ENCODE measurements at places on chromosomes 12 and 14.
A peak's percentile ranks its signal among the peaks of the same experiment; 100 is the strongest.

GRCh38 chr12:130347588-130347987 lies 9.9 kb downstream of the PIWIL1 start:
- no peak for DNase-seq

- no peak for DNase-seq
These were observed 990.2 kb downstream of the GALC start for GRCh38 chr14:87002776-87003175.

DNA sequence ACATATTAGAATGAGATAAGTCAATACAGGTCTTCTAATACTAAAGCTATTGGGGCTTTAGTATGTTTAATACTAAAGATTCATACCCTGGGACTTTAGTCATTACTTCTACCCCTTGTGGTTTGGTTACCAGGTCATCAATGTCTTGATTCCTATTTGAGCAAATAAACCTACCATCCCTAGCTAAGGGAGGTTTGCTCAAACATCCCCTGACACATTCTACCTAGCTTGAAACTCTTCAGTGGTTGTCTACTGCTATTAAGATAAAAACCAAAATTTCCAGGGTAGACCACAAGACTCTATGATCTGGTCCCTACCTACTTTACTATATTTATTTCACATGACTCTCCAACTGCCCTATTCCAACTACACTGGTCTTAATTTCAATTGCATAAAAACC lies 7.3 kb upstream of the C2CD5 start:
- no peak for DNase-seq

DNA sequence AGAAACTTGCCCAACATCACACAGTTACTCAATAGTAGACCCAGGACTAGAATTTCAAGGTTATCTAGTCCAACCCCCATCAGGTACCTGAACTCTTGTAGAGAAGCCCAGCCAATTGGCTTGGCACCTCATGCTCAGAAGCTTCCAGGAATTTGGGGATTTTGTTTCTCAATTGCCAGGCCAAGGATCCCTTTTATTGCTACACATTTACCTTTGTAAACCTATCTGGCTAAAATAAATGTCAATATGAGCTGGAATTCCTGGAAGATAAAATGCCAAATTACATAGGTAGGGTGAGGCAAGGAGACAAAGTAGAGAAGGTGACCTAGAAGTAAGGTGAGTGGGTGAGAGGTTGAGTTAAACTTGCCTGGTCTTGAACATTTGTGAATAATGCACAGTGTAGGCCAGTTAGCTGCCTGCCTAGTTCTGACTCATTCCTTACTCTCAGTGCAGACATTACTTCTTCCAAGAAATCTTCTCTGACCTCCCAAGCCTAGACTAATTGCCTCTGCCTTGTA lies 36.3 kb downstream of the SDR9C7 start:
- peak; percentile 3 for DNase-seq

DNA sequence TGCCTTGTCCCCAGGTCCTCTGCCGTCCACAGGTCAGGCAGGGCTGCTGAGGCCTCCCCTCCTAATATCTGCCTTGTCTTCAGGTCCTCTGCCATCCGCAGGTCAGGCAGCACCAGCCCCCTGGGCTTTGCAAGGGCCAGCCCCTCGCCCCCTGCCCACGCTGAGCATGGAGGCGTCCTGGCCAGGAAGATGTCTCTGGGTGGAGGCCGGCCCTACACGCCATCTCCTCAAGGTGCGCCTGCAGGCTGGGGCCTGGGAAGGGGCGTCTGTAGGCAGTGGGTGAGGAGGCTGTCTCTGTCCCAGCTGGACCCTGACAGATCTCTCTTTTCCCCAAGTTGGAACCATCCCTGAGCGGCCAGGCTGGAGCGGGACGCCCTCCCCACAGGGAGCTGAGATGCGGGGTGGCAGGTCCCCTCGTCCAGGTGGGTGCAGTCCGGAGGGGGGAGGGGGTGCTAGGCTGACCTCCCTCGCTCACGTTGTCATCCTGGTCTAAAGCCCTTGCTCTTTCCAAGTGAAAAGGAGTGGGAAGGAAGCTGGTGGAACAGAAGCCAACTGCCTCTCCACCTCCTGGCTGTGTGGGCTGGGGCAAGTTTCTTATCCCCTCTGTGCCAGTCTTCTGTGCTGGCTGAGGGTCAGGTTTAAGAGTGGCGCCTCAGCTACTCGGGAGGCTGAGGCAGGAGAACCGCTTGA lies 13.9 kb upstream of the PUS1 start:
- no peak for DNase-seq

GRCh38 chr12:106389151-106389550 lies 31.6 kb downstream of the POLR3B start:
- no peak for DNase-seq

GRCh38 chr12:106118-106591 lies 39.6 kb downstream of the IQSEC3 start:
- DNase-seq, result no peak

GRCh38 chr14:97301931-97302559 lies 504.9 kb downstream of the VRK1 start:
- DNase-seq, result no peak

- DNase-seq, result no peak
These were observed 9.2 kb upstream of the ALDH2 start for GRCh38 chr12:111757361-111758119.

- no peak for DNase-seq
These were observed 334.3 kb upstream of the FBXO33 start for GRCh38 chr14:39766397-39767000.

DNA sequence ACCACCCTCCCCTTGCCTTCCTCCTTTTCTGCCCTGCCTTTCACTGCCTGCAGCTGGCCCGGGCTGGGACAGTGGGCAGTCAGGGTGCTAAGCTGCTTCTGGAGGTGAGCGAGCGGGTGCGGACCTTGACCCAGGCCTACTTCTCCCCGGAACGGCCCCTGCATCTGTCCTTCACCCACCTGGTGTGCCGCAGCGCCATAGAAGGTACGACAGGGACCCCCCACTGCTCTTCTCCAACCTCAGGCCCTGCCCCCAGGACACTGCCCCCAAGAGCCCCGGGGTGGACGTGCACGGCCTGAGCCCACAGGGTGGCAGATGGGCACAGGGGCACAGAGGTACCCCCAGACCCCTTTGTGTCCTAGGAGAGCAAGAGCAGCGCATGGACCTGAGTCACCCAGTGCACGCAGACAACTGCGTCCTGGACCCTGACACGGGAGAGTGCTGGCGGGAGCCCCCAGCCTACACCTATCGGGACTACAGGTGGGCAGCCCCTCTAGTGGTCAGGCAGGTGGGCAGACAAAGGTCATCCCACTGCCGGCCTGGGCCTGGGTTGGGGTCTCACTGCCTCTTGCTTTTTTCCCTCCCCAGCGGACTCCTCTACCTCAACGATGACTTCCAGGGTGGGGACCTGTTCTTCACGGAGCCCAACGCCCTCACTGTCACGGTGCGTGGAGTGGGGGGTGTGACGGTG lies 3.2 kb upstream of the GNB3 start:
- no peak for DNase-seq

GRCh38 chr12:64088431-64089349 lies 133.4 kb downstream of the KICS2 start:
- DNase-seq, result no peak

GRCh38 chr12:24838531-24838950 lies 110.4 kb downstream of the BCAT1 start:
- no peak for DNase-seq

- DNase-seq, result peak; percentile 86
These were observed 8.5 kb upstream of the KRT75 start for GRCh38 chr12:52442600-52443061.

DNA sequence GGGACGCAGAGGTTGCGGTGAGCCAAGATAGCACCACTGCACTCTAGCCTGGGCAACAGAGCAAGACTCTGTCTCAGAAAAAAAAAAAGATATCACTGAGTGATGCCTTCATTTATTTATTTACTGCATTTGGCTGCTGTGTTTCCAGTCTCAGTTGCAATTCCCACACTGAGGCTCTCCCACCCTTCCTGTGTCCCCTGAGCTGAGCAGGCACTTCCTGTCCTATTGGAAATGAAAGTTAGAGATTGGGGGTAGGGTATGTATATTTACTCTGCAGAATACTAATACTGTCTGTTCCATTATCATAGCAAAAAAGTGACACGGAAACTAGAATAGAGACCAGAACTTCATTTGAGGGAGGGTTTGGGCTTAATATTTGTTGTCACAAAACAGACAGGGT lies 1.6 kb upstream of the RBMS2 start:
- no peak for DNase-seq

All from esophagus muscularis mucosa (tissue), 4 donors.